Thoracic aorta (tissue), 2 donors: ENCODE measurements at places on chromosomes 12 and 14. TPM values are rescaled to one million over a fixed set of nuclear protein-coding genes. Genes with fewer than 3 reads are reported as not detected.

TSPAN19 gene
- not detected for total RNA-seq

GAS2L3 gene
- total RNA-seq = 12.8 TPM

- DNase-seq = no peak
These were observed 4.4 kb downstream of the TXNRD1 start for GRCh38 chr12:104219908-104220404.

- no peak for DNase-seq
These were observed 353.6 kb downstream of the LRFN5 start for GRCh38 chr14:41960281-41960680.

EEF1AKMT3 gene
- total RNA-seq = 9.7 TPM

BCL2L2 gene
- total RNA-seq = 50.6 TPM

DNA sequence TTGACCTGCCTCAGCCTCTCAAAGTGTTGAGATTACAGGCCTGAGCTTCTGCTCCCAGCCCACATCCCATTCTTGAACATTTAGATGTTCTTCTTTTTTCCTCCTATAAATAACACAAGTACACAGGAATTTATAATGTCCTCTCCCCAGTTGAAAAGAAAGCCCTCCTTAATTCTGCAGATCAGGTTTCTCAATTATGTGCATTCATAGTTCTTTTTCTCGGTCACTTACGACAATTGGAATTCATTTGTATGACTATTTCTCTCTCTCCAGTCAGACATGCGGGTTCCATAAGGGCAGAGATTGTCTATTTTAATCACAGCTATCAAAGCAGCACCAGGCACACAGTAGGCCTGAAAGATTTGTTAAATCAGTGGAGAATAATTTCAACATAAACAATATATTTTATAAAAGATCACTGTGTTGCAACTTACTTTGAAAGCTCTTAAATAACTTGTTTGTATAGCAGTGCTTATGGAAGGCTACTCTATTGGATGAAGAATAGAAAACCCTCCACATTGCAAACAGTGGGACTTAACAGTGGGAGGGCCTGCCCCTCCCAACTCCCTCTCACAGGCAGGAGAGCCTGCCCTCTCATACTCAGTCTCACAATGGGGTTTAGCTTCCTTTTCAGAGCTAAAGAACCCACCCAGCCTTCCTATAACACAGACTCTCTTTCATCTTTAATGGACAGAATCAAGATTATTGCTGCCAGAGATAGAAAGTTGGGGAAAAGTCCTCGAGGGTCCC is 84.1 kb upstream of the TRAF3 start:
- no peak for DNase-seq

- no peak for DNase-seq
These were observed 17.7 kb downstream of the NOC4L start for GRCh38 chr12:132161796-132162507.

DNA sequence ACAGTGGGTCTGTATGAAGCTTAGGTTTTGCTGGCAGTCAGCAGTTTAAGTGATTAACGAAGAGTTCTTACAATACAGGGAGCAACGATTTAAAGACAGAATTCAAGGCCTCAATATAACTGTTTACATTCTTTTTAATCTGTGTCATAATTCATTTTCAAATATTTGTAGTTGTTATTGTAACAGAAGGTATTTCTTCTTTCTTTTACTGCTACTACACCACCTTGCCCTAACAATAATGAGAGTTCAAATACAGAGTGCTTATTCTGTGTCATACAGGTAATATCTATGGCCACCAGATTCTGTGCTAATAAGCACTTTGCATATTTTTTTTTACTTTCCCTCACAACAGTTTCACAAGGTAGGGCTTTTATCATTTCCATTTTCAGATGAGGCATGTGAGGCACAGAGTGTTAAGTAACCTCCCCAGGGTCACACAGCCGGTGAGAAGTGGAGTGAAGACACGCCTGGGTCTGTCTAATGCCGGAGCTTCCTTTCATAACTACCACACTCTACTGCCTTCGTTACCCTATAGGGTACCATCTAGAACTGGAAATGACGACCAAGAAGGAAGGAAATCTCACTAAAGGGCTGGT is 81.9 kb downstream of the PELI2 start:
- DNase-seq = no peak

DNA sequence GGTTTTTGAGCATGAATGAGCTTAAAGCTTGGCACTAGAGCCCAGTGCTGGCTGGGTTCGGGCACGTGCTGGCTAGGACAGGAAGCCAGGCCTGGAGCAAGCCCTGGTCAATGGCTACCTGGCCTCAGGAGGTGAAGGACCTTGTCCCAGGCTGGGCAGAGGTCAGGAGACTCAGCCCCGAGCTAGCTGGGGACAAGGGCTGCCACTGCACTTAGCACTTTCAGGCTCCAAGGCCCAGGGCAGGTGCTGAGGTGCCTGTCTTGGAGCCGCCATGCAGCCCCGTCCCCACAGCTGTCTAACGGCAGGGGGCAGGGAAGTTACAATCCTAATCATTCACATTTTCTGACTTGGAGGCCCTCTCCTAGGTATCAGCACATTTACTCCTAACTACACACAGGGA is 4.3 kb upstream of the AQP6 start:
- no peak for DNase-seq

A2M gene
- 1,073 TPM for total RNA-seq

GRCh38 chr12:8849876-8850275 is 27.5 kb downstream of the A2ML1 start:
- DNase-seq = no peak

HCAR3 gene
- total RNA-seq = 0.41 TPM

DNA sequence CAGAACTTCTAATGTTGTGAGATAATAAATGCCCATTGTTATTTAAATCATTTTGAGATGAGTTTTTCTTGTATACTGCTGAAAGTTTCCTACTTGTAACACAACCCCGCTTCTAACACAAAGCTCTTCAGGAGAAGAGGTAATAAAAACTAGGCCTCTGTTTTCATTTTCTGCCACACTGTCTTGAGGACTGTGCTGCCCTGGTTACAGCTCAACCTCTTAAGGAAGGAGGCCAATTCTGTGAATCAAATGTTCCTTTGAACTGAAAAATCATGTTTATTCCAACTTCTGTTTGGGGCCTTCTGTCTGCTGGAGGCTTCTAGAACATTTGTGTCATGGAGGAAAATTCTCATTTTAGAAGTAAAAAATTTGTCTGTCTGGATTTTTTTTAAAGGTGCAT is 100.3 kb downstream of the LRIG3 start:
- no peak for DNase-seq

- DNase-seq = no peak
These were observed 14.2 kb downstream of the HEBP1 start for GRCh38 chr12:12985817-12986408.
